ENCODE measurements at places on chromosomes 5 and 9.

- no peak for DNase-seq
Measured at GRCh38 chr9:85730916-85731630, 10.7 kb downstream of the AGTPBP1 start.

DNA sequence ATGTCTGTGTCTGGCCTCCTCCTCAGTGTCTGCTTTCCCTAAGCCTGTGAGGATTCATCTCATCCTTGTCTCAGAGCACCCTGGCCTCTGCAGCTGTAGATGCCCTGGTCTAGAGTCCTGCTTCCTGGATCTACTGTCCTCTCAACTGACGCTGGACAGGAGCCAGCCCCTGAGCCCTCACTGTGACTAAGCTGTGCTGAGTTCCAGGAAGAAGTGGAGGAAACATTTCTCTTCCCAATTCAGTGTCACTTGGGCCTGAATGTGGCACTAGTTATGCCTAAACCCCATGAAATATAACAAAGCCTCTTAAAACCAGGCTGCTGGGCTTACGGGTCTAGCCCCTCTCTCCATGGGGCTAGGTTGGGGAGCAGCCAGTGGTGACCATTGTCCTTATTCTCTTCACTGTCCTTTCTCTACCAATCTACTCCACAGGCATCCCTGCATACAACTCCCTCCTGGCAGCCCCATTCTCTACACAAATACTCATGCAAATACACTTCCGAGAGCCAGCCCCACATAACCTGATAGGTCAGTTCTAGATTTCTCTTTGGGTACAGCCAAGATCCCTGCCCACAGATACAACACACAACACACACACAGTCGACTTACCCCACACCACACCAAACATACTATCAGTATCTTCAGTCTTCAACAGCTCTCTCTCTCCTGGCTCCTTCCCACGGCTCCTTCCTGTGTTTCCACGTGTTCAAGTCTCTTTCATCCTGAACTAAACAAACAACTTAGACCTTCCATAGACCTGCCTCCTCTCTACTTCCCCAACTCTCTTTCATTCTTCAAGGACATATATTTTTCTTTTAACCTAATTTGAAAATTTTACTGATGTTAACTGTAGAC lies 220.8 kb downstream of the SNX18 start:
- DNase-seq, result peak; percentile 46

DNA sequence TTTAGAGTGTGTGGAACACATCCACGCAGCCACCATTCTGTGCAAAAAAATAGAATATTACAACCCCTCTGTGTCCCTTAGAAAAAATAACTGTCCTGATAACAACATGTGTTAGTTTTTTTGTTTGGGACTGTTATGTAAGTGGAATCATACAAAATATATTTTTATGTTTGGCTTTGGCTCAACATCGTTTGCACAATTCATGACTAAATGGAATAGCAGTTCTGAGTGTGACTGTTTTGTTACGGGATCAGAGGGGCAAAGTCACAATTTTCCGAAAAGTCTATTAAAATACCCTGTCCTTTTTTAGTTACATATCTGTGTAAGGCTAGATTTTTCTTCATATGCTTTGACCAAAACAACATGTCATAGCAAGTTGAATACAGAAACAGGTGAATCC lies 12.8 kb downstream of the MTREX start:
- peak; percentile 16 for DNase-seq

- DNase-seq, result peak; percentile 34
Measured at GRCh38 chr5:105924366-105924765, 1746.4 kb downstream of the EFNA5 start.

DNA sequence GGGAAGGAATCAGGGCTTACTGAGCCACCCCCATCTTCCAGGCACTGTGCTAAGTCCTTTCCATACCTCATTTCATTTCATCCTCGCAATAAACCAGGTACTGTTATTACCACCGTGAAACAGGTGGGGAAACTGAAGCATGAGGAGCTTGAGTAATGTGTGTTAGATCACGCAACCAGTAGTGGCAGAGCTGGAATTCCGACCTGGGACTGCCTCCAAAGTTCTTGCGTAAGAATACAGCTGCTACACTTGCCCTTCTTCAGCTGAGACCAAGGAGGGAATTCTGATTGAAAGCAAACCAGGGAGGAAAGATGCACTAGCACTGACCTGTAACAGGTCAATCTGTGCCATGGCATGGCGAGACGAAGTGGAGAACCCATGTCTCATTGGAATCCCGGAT lies 113.4 kb upstream of the MSX2 start:
- peak; percentile 36 for DNase-seq

- no peak for DNase-seq
Measured at GRCh38 chr5:147336876-147337275, 102.0 kb downstream of the STK32A start.

- DNase-seq, result peak; percentile 99
Measured at GRCh38 chr9:121529237-121529987, 29.8 kb upstream of the GGTA1 start.

DNA sequence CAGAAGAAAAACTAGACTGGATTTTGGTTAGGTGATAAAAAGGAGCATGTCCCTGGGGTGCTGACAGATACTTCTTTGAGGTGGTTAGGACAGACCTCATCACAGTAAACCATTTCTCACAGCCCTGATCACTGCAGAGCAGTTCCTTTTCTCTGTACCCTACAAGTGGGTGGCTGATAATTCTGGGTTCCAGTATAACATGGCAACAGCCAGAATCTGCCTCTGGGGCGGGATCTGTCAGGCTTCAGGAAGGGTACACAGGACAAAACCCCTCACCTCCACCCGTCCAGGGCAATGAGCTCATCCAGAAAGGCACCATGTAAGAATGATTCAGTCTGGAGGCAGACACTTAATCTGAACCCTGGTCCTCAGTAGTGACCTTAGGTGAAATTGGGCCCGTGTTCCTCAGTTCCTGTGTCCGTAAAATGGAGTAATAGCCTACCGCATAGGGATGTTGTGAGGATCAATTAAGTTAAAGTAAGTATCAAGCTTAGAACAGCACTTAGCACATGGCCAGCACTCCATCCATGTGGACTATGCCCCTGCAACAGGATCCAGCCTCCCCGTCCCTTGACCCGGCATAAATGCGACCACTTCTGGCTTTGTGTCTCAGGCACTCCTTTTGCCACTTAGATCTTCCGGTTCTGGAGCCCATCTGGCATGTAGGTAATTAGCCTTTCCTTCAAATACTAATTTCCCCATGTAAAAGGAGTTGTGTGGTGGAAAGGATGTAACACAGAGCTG lies 129.2 kb downstream of the LHFPL2 start:
- no peak for DNase-seq

DNA sequence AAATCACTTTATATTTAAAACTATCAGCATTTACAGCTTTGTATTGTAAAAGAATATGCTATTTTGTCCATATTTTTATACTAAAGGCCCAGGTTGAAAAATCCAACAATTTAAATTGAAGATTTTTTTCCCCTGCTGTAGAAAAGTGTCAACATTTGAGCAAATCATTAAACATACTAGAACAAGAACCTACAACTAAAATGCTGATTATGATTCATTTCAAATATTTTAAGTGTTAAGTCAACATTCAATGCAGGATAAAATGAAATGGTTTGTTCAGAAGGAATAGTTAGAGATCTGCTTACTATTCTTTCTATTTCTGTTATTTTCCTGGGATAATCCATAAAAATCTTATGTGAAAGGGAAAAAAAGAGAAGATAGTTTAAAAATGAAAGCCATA lies 866.5 kb upstream of the DMAC1 start:
- DNase-seq, result no peak

GRCh38 chr9:3415906-3416305 lies 109.9 kb downstream of the RFX3 start:
- DNase-seq, result no peak

GRCh38 chr9:37951671-37952449 lies 47.9 kb upstream of the SLC25A51 start:
- no peak for DNase-seq

DNA sequence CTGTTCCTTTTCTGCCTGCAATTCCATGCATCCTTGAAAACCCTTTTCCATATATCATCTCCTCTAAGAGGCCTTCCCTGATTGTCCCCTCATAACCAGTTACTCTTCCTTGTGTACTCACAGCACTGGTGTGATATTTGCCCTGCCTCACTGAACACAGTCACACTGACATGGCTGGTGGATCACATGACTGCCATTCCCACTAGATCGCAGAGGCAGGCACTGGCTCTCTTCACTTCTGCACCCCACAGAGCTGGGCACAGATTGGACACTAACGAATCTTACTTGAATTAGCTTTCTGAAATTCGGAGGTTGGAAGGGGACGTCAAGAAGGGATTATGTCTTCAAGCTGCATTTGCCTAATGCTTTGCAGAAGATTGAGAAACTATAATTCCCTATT lies 208.0 kb downstream of the PAPPA start:
- no peak for DNase-seq

DNA sequence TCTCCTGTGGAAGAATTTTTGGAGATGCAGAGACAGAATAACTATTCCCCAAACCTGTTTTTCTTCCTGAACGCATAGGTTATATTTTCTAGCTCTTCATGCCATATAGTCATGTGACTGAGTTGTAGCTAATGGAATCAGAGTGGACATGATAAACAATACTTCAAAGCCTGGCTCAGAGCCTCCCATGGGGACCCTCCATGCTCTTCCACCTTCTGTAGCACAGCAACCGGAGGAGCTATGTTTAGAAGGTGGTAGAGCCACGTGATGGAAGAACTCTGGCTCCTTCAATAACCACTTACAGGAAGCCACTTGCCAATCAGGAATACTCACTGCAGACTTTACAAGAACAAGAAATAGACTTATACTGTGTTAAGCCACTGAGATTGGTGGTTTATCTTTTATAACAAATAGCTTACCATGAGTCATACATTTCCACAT lies 39.2 kb downstream of the NADK2 start:
- DNase-seq, result peak; percentile 65

DNA sequence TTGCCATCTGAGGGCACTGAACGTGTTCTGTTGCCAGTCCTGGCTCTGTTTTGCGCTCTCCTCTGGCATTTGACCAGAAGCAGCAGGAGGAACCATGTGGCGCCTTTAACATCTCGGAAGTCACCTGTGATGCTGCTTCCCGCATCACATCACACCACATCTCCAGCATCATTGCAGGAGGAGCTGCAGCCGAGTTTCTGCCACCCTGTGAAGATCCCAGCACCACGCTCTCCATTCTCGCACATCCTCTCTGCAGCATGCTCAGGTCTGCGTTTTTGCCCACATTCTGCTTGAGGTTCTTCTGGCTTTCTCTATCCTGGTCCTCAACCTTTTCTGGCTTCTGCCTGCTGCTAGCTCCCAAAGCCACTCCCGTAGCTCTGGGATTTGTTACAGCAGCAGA lies 11.0 kb upstream of the IRX4 start:
- no peak for DNase-seq
